GM18507 (cell line): ENCODE measurements at places on chromosomes 16 and 17.

- no peak for DNase-seq
Measured at GRCh38 chr16:19785512-19786130, 67.5 kb downstream of the IQCK start.

DNA sequence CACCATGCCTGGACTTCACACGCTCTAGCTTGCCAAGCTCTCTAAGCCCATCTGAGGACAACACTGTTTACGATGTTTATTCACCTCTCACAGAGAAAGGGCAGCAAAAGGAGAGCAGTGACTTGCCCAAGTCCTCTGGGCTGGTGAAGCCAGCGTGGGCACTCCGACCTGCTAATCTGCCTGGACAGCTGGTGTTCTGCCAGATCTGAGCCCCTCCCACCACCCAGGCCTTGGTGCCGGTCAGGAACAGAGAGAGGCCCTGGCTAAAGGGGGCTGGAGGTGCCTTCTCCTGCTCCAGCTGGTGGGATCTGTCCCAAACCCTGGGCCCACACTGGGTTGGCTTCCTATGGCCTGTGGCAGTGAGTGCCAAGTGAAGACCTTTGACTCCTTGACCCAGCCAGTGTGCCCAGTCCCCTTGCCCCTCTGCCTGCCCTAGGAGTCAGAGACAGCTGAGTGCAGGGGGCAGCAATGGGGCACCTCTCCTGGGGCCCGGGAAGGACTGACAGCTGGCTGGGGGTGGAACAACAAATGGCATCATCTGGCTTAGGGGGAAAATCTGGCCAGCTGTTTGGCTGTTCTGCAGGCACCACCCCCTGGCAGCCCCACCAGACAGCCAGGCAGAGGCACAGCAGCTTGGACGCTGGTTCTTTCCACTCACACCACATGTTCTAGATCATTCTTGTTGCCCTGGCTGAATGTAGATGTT is 1.8 kb upstream of the SLC4A1 start:
- DNase-seq: no peak

DNA sequence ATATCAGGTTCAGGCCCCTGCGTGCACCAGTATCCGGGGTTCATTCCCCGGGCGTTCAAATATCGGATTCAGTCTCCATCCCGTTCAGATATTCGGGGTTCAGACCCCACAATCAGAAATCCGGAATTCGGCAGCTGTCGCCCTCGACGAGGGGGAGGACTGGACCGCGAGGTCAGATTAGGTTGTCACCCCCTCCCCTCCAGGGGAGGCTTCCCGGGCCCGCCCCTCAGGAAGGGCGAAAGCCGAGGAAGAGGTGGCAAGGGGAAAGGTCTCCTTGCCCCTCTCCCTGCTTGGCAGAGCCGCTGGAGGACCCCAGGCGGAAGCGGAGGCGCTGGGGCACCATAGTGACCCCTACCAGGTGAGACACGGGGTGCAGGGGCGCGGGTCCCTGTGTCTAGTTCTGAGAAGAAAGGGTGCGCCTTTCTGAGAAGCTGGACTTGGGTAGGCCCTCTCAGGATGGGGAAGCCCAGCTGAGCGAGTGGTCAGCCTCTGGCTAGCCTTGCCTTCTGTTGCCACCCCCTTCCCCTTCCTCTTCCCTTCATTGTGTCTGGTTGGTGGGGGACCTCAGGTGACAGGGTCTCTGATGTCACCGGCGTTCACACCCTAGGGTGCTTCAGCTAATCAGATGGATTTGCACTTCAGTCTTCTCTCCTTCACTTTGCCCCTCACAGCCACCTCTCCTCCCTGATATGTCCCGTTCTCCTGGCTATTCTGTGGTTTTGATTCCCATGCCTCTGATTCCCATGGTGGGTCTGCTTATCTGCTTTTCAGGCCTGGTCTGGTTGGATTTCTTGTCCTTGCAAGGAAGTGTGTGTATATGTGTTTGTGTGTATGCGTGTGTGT is 844 bp downstream of the TAOK2 start:
- no peak for DNase-seq

DNA sequence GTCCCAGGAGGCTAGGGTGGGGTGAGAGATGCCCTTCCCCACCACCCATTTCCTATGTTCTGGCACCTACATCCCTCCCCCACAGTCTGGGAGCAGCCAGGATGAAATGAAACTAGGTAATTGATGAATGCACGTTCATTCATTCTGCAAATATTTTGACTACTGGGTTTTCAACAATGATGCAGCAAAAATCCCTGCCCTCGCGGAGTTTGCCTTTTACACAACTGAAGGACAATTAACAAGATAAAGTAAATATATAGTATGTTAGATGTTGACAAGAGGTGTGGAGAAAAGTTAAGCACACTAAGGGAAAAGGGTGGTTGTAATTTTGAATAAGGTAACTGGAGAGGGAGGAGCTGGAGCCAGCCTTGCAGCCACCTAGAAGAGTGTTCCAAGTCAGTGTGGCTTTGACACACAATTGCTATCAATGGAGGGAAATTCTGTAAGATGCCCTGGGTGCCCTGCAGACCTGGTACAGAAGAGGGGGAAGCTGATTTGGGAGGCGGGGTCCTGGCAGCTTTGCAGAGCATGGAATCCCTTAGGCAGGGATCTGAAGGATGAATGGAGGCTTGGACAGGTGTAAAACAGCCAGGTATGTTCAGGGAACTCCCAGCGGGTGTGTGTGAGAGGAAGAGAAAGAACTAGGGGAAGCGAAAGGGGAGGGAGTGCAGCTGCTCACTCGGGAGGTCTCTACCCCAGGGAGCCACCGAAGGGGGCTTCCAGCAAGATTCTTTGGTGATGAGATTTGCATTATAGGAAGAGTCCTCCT is 2.5 kb downstream of the TMEM92 start:
- DNase-seq: no peak

DNA sequence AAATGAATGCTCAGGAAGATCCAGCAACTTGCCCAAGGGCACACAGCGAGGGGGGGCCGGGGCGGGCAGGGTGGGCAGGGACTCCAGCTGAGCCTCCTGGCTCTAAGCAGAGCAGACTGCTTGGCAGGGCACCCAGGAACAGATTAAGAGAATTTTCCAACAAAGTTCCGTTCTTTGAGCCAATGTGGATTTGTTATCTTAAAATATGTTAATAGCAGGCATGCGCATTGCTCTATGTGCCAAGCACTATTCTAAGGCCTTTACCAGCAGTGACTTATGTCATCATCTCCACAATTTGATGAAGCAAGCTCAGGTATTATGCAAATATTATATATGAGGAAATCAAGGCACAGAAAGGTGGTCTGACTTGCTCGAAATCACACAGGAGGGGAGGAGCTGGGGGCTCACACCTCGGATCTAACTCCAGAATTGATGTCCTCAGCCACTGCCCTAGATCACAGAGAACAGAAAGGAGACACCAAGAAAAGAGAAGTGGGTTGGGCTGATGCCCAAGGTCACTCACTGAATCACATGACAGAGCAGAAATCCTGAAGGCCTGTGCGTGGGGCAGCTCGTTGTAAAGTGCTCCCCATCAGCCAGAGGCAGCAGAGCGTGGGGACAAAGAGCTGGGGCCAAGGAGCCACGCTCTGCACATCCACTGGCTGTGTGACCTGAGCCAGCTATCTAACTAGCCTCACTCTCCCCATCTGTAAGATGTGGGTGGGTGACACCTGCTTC is 23.2 kb upstream of the MEAK7 start:
- DNase-seq: no peak

GRCh38 chr16:78390092-78390491 is 290.6 kb downstream of the WWOX start:
- no peak for DNase-seq

DNA sequence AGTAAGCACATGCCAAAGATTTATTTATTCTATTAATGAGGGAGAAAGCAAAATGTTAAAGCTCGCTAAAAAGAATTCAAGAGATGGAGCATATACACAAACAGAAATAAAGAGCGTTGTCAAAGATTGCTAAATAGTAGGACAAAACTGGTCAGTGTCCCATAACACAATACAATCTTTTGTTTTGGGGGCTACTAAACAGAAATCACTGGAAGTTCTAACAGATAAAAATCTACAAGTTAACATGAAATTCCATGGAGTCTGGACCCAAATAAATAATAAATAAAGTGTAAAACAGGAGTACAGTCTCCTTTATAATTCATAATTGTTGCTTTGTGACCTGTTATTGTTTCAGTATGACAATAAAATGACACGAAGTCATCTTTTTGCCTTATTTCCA is 115.2 kb upstream of the CNTNAP4 start:
- DNase-seq: no peak

GRCh38 chr17:83190004-83190385 is 110.6 kb downstream of the METRNL start:
- DNase-seq: no peak

GRCh38 chr17:55749985-55750384 is 866 bp upstream of the PCTP start:
- no peak for DNase-seq

DNA sequence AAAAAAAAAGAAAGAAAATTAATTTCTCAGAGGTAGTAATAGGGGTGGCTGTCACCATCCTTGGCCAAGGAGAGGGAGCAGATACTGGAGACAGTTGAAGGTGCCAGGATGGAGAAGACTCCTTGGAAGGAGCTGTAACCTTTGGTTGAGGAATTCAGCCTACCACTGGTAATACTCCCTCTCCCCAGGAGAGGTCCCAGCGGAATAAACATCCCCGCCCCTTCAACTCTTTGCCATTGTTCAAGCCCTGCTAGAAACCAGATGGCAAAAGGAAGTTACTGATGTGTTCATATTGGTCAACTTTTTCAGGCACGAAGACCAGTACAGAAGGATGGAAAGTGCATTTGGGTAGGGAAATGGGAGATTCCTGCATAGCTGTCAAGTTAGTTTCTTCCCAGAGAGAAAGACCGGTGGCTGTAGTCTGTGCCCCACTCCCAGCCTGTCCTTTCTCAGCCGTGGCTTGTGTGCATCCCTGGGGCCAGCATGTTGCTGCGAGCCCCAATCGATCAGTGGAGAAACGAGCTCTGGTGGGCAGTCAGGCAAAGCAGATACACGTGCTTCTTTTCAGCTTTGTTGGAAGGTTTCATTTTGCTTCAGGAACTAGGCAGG is 612.1 kb downstream of the MAF start:
- no peak for DNase-seq

- DNase-seq: no peak
Measured at GRCh38 chr17:57662644-57663308, 82.3 kb downstream of the CCDC182 start.

GRCh38 chr16:74625500-74626350 is 18.8 kb upstream of the GLG1 start:
- DNase-seq: no peak

DNA sequence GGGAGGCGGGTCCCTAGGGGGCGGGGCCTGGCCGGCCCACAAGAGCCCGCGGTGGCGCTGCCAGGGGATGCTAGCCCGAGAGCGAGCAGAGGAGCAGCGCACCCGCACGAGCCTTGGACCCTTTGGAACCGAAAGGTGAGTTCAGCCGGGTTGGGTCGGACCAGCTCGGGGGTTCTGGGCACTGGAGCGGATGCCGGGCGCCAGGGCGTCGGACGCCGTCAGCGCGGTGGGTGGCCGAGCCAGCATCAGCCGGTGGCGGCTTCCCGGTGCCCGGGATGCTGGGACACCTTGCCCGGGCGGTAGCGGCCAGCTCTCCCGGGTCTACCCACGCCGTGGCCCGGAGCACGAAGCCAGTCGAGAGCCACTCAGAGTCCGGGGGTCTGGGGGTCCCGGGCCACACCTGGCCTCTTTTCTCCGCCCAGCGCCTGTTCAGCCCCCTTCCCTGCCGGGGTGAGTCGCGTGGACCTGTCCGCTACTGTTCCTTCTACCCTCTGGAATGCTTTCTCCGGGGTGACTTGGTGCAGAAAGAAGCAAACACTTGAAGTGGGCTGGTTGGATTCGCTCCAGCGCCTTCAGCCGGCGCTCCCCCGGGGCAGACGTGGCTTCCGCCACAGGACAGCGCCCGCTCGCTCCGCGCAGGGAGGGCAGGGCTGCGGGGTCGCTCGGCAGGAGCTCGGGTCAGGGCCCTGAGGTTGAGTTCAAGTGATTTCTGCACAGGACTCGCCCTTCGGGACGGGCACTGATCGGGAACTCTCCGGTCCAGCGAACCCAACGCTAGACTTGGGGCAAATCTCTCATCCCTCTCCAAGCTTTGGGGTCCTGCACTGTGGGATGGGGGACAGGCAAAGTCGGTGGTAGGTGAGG is at the start of gene SCNN1G:
Gene SCNN1G (plus strand): TSS at position 67 of the 864 bp plus-strand sequence. CDS start 3,527 bp downstream, outside the sequence.
- no peak for DNase-seq

GRCh38 chr17:74568106-74568873 is 981 bp upstream of the CD300H start:
- DNase-seq: no peak

DNA sequence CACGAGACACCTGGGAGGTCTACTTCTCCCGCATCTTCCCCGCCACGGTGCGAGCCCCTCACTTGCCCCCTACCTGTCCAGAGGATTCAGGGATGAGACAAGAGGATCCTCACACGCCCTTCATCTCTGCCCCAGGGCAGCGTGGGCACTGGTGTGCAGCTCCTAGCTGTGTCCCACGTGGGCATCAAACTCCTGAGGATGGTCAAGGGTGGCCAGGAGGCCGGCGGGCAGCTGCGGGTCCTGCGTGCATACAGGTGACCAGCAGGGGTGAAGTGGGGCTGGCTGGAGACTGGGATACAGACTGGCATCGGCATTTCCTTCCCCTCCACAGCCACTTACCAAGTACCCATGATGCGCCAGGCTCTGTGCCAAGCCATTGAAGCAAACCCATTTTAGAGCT is 28.4 kb upstream of the ALKBH5 start:
- no peak for DNase-seq

DNA sequence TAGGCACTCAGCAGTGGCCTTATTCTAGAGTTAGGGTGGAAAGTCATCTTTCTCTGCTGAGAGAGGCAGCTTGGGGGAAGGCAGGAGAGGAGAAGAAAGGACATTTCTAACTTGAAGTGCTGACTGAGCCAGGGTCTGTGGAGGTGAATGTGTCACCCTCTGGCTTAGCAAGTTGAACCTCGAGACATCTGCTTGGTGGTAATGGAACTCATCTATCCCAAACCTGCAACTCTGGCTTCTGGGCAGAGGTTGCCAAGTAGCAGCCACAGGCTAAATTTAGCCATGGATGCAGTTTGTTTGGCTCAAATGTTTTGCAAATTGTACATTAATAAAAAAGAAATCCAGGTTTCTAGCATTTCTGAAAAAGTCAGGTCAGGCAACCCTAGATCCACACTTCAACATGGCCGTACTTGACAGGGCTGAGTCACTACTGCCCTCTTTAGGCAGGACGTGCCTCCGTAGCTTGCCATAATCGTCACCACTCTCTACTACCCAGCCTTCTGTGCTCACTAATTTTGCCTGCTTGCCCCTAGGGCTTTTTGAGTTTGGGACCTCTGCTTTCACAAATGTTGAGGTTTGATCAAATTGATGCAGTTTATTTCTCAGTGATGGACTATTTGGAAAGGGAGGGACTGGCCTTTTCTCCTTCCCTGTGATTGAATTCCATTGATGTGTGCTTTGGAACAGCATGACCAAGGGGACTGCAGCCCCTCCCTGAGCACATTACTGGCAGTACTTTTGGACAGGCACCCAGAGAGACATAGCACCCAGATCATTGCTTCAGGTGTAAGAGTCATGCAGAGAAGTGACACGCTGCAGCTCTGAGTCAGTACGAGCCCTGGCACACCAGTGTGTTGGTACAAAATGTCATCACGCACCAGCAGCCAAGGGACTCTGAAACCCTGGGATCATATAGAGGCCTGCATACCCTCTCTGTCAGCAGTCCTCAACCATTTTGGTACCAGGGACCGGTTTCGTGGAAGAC is 5.2 kb downstream of the CDH13 start:
- no peak for DNase-seq
